ENCODE measurements at places on chromosomes 3 and 15.

DNA sequence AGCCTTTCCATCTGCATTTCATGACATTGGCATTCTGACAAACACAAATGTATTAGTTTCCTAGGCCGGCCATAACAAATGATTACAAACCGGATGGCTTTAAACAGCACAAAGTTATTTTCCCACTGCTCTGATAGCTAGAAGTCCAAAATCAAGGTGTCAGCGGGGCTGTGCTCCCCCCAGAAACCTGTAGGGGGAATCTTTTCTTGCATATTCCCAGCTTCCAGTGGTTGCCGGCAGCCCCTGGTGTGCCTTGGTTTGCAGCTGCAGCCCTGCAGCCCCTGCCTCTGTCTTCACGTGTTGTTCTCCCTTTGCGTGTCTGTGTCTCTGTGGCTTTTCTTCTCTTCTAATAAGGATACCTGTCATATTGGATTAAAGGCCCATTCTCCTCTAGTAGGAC is 79.0 kb upstream of the CDV3 start:
- no peak for DNase-seq

DNA sequence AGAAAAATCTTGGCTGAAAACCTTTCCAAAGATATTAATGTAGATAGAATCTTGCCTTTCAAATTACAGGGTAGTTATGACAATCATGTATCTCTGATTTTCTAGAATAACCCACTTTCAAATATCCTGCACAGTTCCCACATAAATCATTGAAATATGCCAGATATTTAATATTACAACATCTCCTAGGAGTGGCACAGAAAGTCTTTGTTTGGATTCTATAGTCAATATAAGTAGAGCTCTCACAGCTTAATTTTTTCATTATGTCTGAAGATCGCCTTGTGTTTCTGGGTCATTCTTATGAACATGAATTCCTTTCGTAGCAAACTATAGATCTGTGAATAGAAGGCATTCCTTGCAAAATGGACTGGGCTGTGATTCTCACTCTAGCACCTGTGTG is 5.0 kb downstream of the RARB start:
- DNase-seq: no peak

- no peak for DNase-seq
These were observed 65.8 kb upstream of the ZNF148 start for GRCh38 chr3:125440970-125441369.

DNA sequence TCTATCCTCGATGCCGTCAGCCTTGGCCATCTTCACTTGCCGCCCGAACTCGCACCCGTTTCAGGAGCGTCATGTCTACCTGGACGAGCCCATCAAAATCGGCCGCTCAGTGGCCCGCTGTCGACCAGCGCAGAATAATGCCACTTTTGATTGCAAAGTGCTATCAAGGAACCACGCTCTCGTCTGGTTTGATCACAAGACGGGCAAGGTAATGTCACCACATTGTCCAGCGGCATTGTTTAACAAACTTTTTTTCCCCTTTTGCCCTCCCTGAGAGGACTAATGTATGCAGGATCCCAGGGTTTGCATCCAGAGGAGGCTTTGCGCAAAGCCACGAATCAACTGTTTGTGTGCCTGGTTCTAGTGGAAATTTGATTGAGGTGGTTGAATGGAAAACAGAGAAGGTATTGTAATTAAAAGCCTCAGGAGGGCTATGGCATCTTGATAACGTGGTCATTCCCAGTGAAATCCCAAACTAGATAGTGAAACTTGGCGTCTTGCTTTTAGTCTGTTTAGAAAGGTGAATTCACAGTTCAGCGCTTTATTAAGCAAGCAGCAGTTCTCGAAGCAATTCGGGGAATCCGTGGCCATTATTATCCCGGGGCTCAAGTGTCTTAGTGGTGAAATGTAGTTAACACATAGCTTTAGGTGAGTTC is 1.7 kb downstream of the SLMAP start:
- no peak for DNase-seq

- DNase-seq: no peak
These were observed 26.1 kb downstream of the CEP152 start for GRCh38 chr15:48784756-48785155.

DNA sequence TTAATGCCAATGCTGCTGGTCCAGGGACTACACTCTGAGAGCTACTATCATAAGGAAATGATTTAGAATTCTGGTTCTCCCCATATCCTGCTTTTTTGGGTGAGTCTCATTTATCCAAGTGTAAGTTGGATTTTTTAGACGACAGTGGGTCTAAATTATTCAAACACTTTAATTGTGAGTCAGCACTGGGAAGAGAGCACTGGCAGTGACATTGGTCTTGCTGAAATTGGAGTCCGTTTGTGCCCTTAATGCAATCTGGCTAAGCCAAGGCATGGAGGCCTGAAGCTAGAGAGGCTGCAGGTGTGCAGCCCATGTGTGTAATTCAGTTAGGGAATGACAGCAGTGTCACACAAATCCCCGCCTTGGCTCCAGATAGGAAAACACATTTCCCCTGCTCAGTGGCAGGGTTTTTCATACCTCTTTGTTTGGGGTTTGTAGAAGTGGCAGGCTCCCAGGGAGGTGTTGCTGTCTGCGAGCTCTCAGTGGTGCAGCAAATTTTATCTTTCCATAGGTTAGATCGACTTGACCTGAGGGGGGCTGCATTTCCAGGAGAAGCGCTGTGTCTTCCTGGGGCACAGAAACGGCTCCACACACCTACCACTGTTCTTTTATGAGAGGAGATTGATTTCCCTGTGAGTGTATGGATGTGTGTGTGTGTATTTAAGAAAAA is 197.7 kb downstream of the CD47 start:
- DNase-seq: no peak

DNA sequence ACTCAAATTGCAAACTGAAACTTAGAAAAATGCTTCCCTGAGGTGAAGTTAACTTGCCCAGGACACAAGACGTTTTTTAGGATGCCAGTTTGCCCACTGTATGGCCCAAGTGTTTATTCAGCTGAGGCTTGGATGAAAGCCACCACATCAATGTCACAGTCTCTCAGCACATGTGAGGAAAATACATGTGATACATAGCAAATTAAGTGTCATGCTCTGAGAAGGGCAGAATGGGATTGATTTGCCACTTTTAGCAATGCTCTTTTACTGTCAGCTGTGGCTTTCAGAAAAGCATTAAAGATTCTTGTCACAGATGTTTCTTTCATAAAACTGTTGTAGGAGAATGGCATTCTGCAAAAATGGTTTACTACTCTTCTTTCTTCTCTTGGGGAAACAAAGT is 165.5 kb downstream of the ZIC1 start:
- no peak for DNase-seq

DNA sequence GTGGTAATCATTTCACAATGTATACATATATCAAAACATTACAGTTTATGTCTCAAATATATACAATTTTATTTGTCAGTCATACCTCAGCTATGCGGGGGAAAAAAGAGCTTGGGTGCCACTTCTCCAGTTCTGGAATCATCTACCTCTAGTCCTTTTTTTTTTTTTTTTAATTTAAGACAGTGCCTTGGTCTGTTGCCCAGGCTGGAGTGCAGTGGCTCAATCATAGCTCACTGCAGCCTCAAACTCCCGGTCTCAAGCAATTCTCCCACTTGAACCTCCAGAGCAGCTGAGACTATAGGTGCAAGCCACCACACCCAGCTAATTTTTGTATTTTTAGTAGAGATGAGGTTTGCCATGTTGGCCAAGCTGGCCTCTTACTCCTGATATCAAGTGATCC is 67.4 kb downstream of the TMEM266 start:
- no peak for DNase-seq

DNA sequence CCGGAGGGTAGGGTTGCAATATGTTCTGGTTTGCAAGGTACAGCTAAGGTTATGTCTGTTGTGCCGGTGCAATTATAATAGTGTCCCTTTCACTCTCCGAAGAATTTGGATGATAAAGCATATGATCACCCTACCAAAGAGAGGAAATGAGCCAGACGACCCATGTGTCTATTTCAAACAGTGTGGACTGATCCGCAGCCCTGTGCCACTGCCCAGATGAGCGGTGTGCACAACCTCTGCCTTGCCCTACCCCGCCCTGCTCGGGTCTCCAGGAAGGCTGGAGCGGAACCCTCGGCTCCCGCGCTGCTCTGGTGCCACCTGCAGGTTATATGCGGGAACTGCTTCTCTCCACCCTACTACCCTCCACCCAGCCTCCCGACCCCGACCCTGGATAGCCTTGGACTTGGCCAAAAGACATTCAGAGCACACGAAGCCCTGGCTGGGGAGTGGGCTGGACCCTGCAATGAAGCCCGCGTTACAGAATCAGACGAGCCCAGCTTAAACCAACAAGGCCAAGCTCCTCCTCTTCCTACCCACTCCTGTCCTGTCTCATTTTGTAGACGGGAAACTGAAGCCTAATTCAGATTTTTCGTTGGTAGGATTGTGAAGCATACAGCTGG is 68.4 kb upstream of the CHRNB4 start:
- no peak for DNase-seq

GRCh38 chr3:73964818-73965217 is 340.1 kb upstream of the PDZRN3 start:
- no peak for DNase-seq

- DNase-seq: no peak
These were observed 176.7 kb downstream of the DIPK2A start for GRCh38 chr3:144148356-144148755.

- DNase-seq: no peak
These were observed 133.6 kb downstream of the NSMCE3 start for GRCh38 chr15:29135702-29136646.

All from NT2/D1 (cell line).